ENCODE measurements at places on chromosomes 3 and 15. TPM values are rescaled to one million over a fixed set of nuclear protein-coding genes. Genes with fewer than 3 reads are reported as not detected.

SH2D7 gene
- total RNA-seq = not detected

CTXN2 gene
- not detected for total RNA-seq

SPINT1 gene
- not detected for total RNA-seq

TMC3 gene
- not detected for total RNA-seq

PPIP5K1 gene
- 13.8 TPM for total RNA-seq

DNAJC13 gene
- 49.0 TPM for total RNA-seq

CP gene
- 30.1 TPM for total RNA-seq

C2CD4B gene
- total RNA-seq = 0.68 TPM

SPRED1 gene
- total RNA-seq = 38.9 TPM

GOLGA6L4 gene
- total RNA-seq = 0.83 TPM

AMIGO3 gene
- 0.59 TPM for total RNA-seq

CD200R1 gene
- total RNA-seq = 0.08 TPM

RARRES1 gene
- total RNA-seq = 9.0 TPM

CHDH gene
- under 0.01 TPM for total RNA-seq

SOX14 gene
- not detected for total RNA-seq

IL17RE gene
- total RNA-seq = 0.23 TPM

CHRNA3 gene
- not detected for total RNA-seq

TNFAIP8L3 gene
- 16.5 TPM for total RNA-seq

JAGN1 gene
- total RNA-seq = 31.5 TPM

CTXND1 gene
- not detected for total RNA-seq

NUP210 gene
- not detected for total RNA-seq

CPNE9 gene
- not detected for total RNA-seq

TRNT1 gene
- total RNA-seq = 8.8 TPM

SCG3 gene
- total RNA-seq = not detected

SUCLG2 gene
- total RNA-seq = 31.7 TPM

TRH gene
- total RNA-seq = not detected

All from smooth muscle cell of the coronary artery (primary cell).